ENCODE measurements at places on chromosomes 6 and 20.

DNA sequence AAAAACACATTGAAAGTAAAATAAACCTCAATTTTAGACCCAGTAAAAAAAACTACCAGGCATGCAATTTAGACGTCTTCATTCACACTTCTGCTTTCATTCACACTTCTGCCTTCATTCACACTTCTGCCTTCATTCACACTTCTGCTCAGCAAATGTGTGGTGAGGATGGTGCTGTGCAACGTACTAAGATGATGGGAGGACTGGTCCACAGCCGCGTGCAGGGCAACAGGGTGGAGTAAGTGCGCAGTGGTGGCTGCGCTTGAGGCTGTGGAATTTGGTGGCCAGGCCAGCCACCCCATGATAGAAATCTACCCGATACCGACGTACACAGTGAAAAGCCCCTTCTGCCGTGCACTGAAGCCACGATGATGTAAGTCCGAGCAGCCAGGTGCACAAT is 114.3 kb upstream of the CD93 start:
- DNase-seq, result no peak

DNA sequence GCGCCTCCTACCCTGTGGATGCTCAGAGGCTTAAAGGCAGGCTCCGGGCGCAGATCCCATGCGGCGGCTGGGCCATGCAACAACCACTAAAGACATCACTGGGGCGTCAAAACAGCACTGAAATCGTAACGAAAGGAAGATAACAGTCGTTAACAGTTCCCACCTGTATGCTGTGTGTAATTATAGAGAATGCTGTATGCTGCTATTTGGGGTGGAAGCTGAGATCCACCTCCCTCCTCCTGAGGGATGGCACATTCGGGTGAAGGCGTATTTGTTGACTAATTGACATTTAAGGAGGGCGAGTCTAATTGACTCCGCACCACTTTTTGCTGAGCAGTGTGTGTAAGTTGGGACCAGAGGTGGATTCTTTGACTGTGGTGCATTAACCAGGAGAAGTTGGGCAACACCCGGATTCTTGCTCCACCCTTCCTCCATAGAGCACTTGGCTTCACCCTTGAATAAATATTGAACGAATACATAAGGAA is 687 bp downstream of the SLC35A1 start:
- DNase-seq, result no peak

GRCh38 chr6:9806195-9806594 is 608.7 kb downstream of the TFAP2A start:
- no peak for DNase-seq

DNA sequence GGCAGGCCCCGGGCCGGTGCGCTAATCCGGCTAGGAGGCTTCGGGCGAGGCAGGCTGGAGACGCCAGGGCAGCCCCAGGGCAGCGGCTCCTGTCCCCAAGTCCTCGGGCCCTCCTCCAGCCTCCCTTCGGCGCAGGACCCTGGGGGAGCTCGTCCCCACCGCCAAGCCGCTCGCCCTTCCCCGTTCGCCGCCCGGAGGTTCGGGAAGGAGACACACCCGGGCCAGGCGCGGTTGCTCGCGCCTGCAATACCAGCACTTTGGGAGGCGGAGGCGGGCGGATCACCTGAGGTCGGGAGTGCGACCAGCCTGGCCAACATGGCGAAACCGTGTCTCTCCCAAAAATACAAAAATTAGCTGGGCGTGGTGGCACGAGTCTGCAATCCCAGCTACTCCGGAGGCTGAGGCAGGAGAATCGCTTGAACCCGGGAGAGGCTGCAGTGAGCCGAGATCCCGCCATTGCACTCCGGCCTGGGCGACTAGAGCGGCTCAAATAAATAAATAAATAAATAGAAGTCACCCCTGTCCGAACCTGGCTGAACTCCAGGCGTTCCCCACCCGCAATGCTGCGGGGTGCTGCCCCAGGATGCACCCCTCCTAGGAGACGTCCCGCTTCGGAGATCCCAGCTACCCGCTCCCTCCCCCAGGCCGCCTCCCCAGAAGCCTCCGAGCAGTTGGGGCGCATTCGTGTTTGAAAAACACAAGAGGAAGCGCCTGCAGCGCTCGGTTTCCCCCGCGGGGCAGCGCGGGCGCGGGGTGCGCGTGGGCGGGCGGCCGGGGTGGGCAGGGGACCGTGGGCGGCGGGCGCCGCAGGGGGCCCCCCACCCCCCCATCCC is 27.5 kb downstream of the SERPINB9 start:
- DNase-seq, result no peak

DNA sequence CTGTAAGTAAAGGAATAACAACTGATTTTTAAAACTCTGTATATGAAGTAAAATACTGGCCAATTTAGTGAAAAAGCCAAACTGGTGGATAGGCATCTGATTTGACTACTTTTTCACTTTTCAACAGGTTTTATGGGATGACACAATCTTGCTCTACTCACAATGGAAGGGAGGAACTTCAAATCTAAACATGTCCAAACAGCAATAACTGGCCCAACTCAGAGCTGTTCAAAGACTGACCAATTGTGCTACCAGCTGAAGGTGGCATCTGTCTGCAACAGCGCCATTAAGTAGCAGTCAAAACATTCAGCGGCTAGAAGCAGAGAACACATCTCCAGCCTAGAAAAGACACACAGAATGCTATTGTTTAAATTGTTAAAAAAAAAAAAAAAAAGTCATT is 44.6 kb downstream of the SESN1 start:
- DNase-seq, result no peak

GRCh38 chr6:101777646-101778045 is 384.1 kb downstream of the GRIK2 start:
- DNase-seq, result no peak

- DNase-seq, result no peak
Observed at GRCh38 chr6:14092316-14092715, 25.3 kb upstream of the CD83 start.

GRCh38 chr6:10278746-10279145 is 136.1 kb downstream of the TFAP2A start:
- DNase-seq, result no peak

DNA sequence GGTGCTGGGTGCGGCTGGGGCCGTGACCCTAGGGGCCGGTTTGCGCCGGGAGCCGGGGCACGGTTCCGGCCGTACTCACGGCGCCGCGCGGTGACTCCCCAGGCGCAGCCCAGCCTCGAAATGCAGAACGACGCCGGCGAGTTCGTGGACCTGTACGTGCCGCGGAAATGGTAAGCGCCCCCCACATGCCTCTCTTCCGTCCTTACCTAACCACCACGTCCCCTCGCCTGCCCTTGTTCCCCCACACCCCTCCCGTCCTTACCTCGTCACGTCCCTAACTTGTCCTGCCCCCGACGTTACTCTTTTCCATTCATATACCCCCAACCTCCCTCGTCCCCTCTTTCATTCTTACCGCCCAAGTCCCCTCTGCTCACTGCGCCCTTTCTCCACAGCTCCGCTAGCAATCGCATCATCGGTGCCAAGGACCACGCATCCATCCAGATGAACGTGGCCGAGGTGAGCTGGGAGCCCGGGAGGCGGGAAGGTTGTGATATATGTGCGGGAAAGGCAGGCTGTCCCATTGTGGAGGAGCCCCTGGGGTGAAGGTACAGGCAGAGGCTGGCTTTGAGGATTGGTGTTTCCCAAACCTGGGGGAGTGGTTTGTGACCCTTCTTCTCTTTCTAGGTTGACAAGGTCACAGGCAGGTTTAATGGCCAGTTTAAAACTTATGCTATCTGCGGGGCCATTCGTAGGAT is 463 bp downstream of the RPS21 start:
- DNase-seq, result no peak

Measured in stimulated activated CD8-positive, alpha-beta memory T cell treated with anti-CD3 and anti-CD28 coated beads, Interleukin-2, amount 100 ng/mL, for 1 hour (primary cell).